HCT116 (cell line): ENCODE measurements at places on chromosomes 3 and 15.

- DNase-seq: no peak
- no peaks in the 10 kb centered on the region for H3K27me3 ChIP-seq
- no peak overlapping the region for H3K4me3 ChIP-seq
- no peaks in the 10 kb centered on the region for H3K4me1 ChIP-seq
These were observed 28.3 kb upstream of the GALNT15 start for GRCh38 chr3:16146015-16146730.

- no peak overlapping the region for H3K27ac ChIP-seq
- H3K4me1 ChIP-seq: no peaks in the 10 kb centered on the region
- H3K4me3 ChIP-seq: no peak overlapping the region
- peaks cover 12% of the 10 kb centered on the region; the same call in 1 of the 2 replicates for H3K27me3 ChIP-seq
These were observed 74.1 kb upstream of the KBTBD8 start for GRCh38 chr3:66923969-66924368.

DNA sequence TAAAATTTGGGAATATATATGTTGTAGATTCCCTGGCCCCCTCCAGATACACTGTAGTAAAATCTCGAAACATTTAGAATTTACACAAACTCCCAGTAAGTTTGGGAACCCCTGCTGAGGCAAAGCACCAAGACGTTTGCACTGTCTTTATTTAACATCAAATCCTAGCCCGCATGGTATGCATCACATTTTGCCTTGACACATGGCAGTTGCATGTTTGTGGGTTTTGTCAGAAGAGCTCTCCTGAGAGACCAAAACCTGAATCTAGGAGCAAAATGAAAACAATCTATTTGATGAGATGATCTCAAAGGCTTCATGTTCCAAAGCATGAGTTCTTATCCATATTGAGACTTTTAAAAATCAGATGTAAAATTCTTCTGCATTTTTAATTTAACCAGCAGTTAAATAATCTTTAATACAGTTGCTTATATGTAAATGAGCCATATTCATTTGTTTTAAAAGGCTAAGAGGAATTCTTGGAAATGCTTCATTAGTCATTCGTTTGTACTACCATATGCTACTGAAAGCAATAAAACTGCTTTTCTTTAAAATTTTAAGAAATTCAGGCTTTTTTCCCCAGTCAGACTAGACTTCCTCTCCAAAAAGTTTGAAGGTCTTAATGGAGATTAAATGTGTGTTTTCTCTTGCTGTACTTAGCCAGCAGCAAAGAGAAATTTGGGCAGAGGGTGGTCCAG, 105.2 kb upstream of the BOC start:
- H3K27me3 ChIP-seq: no peaks in the 10 kb centered on the region
- DNase-seq: no peak
- H3K4me3 ChIP-seq: no peak overlapping the region
- H3K27ac ChIP-seq: no peak overlapping the region
- peaks cover 3% of the 10 kb centered on the region; the same call in 1 of the 2 replicates for H3K4me1 ChIP-seq
- H3K36me3 ChIP-seq: no peaks in the 10 kb centered on the region

DNA sequence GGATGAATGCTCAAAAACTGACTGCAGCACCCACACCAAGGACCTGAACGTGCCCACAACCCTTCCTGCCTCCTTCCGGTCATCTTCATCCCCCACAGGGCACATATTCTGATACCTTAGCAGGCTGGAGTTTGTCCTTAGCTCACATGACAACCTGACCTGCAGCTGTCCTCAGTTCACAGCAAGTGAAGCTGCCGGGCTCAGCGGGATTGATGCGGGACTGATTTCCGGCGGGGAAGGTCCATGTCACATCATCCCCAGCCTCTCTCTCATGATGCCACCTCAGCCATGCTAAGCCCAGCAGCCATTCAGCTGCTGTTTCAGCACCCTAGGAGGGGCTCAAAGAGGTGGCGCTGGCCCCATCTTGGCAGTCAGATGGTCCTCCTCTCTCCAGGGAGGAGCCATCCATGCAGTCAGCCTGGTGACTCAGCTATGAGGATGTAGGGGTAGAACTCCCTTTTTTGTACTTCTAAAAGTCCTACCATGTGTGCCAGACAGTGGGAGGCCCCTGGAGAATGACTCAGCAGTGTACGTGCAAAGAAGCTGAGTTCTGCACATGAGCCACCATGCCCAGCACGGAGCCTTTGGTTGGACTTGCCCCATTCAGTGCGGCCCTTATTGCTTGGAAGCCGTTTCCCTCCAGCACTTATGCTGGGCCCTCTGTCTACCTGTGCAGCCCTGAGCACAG, 9.5 kb downstream of the CA12 start:
- no peak overlapping the region; the same call in 1 of the 2 replicates for H3K4me3 ChIP-seq
- H3K36me3 ChIP-seq: no peaks in the 10 kb centered on the region
- H3K27me3 ChIP-seq: no peaks in the 10 kb centered on the region

GRCh38 chr3:30495172-30496065, 111.0 kb upstream of the TGFBR2 start:
- H3K36me3 ChIP-seq: no peaks in the 10 kb centered on the region
- no peak for DNase-seq
- no peaks in the 10 kb centered on the region for H3K4me1 ChIP-seq
- no peak overlapping the region for H3K4me3 ChIP-seq
- H3K27ac ChIP-seq: no peak overlapping the region

GRCh38 chr3:97278506-97278905, 464.1 kb downstream of the EPHA6 start:
- H3K27ac ChIP-seq: no peak overlapping the region
- no peaks in the 10 kb centered on the region for H3K4me1 ChIP-seq
- H3K4me3 ChIP-seq: no peak overlapping the region
- H3K36me3 ChIP-seq: no peaks in the 10 kb centered on the region
- H3K27me3 ChIP-seq: no peaks in the 10 kb centered on the region

DNA sequence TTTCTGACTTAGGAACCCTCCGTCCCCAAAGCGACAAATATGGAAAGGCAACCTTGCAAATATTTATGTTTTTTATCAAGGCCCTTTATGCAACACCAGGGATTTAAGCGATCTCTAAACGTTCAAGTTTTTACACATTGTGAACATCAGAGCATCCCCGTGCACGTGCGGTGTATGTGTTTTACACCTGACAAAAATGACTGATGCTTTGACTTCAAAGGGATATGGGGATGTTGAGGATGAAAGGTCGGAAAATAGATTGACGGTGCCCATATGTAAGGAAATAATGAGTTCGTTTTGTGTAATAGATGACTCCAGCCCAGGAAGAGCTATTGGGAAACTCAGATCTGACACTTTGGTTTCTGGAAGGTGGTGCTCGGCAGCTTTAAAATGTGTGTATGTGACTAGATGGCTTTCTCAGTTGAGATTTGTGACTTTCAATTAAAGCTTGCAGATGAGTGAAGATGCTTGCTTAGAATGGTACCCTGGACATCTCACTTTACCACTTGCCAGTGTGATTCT, 866 bp downstream of the SLC49A4 start:
- H3K36me3 ChIP-seq: no peaks in the 10 kb centered on the region
- H3K27ac ChIP-seq: peak overlapping the region; percentile 74; the same call in 1 of the 2 replicates
- H3K4me1 ChIP-seq: peaks cover 10% of the 10 kb centered on the region
- H3K27me3 ChIP-seq: no peaks in the 10 kb centered on the region
- no peak for DNase-seq
- peak overlapping the region; percentile 61 for H3K4me3 ChIP-seq

DNA sequence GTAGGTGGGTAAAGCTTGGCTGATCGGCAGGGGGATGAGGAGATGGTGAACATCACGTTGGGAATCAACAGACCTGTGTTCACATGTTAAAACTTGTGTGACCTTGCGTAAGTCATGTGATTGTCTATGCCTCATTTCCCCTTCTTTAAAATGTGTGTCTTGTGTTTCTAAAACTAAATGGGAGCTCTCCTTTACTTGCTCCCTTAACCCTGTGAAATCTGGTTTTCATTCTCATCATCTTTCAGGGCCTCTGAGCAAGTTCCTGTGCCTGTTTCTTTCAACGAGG, 29.7 kb upstream of the IREB2 start:
- H3K4me1 ChIP-seq: peaks cover 4% of the 10 kb centered on the region; the same call in 1 of the 2 replicates
- no peak overlapping the region for H3K27ac ChIP-seq
- DNase-seq: no peak

DNA sequence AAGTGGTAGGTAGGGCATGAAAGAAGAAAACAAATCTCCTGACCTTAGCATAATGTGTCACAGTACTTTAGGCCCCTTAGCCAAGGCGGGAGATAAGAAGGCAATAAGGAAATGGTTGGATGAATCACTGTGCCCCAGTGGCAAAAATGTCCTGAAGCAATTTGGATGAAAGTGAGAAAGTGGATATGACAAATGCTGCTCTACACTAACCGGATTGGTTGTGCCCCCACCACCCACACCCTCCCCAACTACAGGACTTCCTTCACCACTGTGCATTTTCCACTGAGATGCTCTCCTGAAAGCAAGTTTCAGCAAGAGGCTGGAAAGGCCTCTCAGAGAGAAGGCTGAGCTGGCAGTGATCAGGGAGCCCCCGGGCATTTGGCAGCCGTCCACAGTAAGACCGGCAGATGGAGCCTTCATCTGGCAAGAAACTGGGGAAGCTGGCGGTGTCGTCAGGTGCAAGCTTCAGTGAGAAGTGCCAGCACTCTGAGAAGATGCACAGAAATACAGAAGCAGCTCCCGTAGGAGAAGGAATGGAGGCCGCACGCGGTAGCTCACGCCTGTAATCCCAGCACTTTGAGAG, 63.8 kb downstream of the ATP1B3 start:
- no peaks in the 10 kb centered on the region for H3K36me3 ChIP-seq
- DNase-seq: peak; percentile 95
- H3K4me3 ChIP-seq: peak overlapping the region; percentile 42

DNA sequence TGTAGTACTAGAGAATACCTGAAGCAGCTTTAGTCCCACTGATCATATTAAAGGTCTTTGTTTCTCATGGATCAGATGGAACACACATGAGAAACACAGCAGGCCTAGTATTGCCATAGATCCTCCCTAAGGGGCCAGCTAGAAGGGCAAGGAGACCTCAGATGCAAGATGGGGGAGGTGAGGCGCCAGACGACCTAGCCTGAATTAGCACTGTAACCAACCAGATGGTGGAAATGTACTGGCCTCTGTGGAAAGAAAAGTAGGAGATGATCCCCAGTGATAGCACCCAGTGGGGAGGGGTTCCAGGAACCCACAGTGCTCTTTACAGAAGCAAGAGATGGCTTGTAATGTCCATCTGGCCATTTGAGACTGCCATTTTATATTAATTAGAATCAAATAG, 138.2 kb upstream of the ZNF385D start:
- DNase-seq: no peak
- H3K4me1 ChIP-seq: no peaks in the 10 kb centered on the region
- H3K36me3 ChIP-seq: no peaks in the 10 kb centered on the region
- no peak overlapping the region for H3K27ac ChIP-seq
- H3K4me3 ChIP-seq: no peak overlapping the region

DNA sequence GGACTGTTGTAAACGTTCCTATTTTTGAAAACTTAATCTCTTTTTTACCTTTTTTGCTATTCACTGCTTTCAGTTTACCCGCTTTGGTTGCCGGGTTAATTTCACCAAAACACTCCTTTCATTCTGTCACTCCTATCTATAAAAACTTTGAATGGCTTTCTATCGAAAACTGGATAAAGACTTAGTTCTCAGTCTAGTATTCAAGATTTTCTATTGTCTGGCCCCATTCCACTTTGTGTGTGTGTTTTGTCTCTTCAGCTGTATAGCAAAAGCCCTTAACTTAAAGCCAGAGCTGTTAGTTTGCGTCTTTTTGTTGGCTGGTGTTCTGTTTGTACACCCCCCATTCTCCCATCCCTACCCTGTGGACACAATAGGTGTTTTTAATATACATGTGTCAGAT, 7.5 kb downstream of the PIAS1 start:
- no peak overlapping the region for H3K4me3 ChIP-seq
- H3K4me1 ChIP-seq: no peaks in the 10 kb centered on the region
- no peak for DNase-seq
- H3K27me3 ChIP-seq: no peaks in the 10 kb centered on the region
- H3K36me3 ChIP-seq: no peaks in the 10 kb centered on the region
- no peak overlapping the region for H3K27ac ChIP-seq

- H3K27me3 ChIP-seq: no peaks in the 10 kb centered on the region
- H3K4me3 ChIP-seq: no peak overlapping the region
- peaks cover 3% of the 10 kb centered on the region; the same call in 1 of the 2 replicates for H3K4me1 ChIP-seq
- no peak for DNase-seq
- H3K27ac ChIP-seq: no peak overlapping the region
- H3K36me3 ChIP-seq: no peaks in the 10 kb centered on the region
These were observed 25.5 kb upstream of the RNU6-1 start for GRCh38 chr15:67865331-67865730.

DNA sequence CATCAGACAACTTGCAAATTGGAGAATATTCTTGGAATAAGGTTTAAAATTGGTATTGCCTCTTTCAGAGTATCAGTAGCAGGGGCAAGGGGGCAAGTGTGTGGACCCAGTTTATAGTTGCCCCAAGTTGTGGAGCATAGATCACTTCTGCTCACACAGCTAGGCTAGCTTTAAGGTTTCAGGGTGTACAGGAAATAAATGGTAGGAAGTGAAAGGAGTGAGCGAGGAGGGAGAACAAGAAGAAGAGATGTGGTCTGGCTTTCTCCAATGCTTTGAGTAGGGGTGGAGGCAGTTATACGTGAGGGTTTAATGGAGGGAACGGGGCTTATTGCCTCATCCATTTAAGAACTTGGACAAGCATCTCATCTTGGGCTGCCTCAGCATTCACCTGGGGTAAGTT, 290.0 kb upstream of the CFAP20DC start:
- H3K4me3 ChIP-seq: no peak overlapping the region
- no peaks in the 10 kb centered on the region for H3K36me3 ChIP-seq
- peaks cover 36% of the 10 kb centered on the region for H3K27me3 ChIP-seq
- no peaks in the 10 kb centered on the region for H3K4me1 ChIP-seq

GRCh38 chr15:36595611-36596010, 16.2 kb downstream of the CDIN1 start:
- no peak for DNase-seq
- H3K4me3 ChIP-seq: no peak overlapping the region
- H3K27me3 ChIP-seq: no peaks in the 10 kb centered on the region

DNA sequence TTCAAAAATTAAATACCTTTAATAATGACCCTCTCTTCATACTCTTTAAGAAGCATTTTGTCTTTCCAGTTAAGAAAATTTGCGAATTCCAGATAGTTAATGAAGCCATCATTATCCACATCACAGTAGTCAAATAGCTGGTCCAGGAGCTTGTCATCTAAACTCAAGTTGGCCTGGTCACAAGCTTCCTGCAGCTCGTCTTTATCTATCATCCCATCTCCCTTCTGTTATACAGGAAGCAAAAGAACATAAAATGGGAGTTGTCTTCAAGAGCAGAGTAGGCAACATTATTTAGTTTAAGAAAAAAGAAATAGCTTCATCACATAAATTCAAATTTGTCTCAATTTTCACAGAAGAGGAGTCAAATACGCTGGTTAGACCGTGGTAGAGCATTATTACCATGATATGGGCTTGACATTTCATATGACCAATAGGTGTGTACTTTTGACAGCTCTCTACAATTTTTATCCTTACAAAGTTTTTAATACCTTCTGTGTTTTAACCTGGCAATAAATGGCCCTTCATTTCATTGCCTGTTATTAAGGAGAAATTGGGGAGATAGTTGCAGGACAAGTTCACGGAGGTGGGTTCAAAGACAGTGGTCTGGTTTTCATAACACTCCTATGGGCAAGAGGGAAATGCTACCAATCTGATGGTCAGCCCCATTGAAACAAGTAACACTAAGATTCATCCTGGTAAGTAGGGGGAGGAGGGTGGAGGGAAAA, 45.4 kb downstream of the EFHB start:
- H3K27me3 ChIP-seq: no peaks in the 10 kb centered on the region
- H3K27ac ChIP-seq: no peak overlapping the region
- no peak for DNase-seq
- no peaks in the 10 kb centered on the region for H3K36me3 ChIP-seq
- peak overlapping the region; percentile 2; the same call in 1 of the 2 replicates for H3K4me3 ChIP-seq
